ENCODE measurements at places on chromosomes 6 and 20.

- DNase-seq: no peak
Measured at GRCh38 chr20:57711826-57712225, 2.0 kb upstream of the PMEPA1 start.

- no peak for DNase-seq
Measured at GRCh38 chr20:61082720-61083119, 169.3 kb upstream of the CDH4 start.

- DNase-seq: no peak
Measured at GRCh38 chr6:17388365-17388764, 5.0 kb upstream of the CAP2 start.

GRCh38 chr20:32487381-32487780, 97.8 kb downstream of the NOL4L start:
- no peak for DNase-seq

DNA sequence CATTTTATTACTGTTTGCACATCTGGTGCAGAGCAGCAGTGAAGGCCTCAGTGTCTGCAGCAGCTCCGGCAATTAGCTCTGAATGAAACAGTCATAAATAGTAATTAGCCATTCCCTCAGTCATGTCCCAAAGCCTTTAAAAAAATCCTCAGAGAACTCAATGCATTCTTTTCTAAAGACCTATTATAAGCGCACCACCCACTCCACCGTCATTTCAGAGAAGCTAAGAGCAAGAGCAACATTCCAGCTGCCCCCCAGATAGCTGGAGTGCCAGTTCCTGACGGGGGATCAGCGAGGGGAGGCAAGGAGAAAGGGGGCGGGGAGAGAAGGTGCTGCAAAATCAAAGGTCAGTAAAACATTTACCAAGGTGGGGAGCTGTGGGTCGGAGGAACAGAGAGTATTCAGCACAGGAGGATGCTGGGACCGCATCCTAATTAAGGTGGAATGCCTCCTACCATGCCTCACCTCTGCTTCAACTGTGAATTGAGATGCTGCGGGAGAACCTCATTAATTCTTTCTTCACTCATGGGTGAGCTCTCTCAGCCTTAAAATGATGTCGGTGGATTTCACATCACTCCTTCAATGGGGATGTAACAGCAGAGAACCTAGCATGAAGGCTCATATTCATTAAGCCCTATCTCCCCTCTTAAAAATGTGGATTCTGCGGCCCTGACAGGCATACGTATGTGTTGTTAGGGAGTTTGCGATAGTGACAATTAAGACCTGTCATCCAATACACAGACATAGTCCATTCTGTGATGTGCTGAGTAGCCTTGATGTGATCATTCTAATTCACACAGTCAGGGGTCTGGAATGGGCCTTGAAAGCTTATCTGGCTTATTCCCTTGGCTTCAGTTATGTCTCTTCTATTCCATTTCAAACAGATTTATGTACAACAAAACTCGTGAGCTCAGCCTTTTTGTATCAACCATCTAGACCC, 469.5 kb upstream of the NRSN1 start:
- no peak for DNase-seq

DNA sequence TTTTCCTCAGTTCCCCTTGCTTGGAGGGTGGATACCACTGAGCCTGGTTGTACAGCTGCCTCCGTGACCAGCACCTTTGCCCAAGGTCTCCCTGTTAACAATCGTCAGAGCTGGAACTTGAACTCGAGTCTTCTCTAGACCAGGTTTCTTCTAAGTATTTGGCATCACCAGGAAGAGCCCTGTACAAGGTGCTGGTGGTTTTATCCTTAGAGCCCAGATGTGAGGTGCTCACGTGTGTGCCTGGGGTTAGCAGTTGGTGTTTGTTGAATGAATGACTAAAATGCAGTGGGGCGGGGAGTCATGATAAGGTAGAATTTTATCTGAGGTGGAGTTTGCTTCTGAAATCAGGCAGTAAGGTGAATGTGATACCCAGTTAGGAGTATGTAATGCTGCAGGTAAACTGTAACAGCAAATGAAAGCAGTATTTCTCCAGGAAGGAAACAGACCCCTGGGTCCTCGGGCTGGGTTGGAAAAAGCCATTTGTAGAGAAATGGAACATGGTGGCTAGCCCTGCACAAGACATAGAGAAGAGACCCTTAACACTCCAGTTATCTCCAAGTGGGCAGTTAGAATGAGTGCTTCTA, 3.1 kb downstream of the DNAJC5 start:
- no peak for DNase-seq

DNA sequence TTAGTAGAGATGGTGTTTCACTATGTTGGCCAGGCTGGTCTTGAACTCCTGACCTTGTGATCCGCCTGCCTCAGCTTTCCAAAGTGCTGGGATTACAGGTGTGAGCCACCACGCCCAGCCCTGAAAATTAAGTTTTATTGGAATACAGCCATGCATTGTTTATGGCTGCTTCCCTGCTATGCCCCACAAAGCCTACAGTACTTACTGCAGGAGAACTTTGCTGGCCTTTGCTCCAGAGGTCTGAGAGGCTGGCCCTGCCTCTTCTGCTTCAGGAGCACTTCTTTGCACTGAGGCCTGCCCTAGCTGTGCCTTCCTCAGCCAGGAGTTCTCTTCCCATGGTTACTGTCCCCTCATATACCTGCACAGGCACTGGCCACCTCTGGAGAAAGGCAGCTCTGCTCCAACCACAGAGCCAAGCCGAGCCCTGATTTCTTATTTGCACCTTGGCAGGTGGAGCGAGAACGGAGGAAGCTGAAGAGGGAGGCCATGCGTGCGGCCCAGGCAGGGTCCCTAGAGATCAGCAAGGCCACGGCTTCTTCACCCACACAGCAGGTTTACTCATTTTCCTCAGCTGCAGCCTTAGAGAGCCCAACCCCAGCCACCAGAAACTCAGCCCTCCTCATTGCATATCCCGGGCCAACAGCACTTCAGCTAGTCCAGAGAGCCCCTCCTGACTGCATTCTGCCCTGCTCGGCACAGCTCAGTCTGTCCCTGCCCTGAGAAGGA, 20.8 kb downstream of the C20orf173 start:
- DNase-seq: no peak

- DNase-seq: no peak
Measured at GRCh38 chr6:101482606-101483005, 89.1 kb downstream of the GRIK2 start.

DNA sequence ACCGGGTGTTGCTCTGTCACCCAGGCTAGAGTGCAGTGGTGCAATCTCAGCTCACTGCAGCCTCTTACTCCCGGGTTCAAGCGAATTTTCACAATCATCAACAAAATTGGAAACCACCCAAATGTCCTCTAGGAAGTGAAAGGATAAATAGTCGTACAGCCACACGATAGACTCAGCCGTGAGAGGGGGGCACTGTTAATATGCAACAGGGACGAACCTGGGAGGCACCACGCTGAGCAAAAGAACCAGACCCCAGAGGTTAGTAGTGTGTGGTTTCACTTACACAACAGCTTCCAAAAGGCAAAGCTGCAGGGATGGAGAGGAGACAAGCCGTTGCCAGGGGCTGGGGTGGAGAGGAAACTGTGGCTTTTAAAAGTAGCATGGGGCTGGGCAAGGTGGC, 30.1 kb upstream of the NTSR1 start:
- DNase-seq: no peak

DNA sequence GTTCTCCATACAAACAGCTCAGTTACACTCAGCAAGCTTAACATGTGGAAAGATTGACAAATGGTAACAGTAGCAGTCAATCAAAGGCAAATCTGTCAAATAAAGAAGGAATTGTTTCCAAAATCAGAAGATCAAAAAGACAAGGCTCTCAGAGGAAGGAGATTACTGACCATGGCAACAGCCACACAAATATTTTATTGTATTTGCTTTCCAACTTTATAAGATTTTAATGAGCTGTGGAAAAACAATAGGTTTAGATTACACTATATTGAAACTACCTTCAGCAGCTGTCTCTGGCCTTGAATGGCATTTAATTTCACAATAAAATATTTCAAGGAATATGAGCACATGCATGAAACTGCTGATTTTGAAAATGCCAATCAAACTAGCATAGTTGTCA, 1143.9 kb upstream of the GJE1 start:
- DNase-seq: no peak

GRCh38 chr6:103002282-103002681, 1608.8 kb downstream of the GRIK2 start:
- peak; percentile 0 for DNase-seq

DNA sequence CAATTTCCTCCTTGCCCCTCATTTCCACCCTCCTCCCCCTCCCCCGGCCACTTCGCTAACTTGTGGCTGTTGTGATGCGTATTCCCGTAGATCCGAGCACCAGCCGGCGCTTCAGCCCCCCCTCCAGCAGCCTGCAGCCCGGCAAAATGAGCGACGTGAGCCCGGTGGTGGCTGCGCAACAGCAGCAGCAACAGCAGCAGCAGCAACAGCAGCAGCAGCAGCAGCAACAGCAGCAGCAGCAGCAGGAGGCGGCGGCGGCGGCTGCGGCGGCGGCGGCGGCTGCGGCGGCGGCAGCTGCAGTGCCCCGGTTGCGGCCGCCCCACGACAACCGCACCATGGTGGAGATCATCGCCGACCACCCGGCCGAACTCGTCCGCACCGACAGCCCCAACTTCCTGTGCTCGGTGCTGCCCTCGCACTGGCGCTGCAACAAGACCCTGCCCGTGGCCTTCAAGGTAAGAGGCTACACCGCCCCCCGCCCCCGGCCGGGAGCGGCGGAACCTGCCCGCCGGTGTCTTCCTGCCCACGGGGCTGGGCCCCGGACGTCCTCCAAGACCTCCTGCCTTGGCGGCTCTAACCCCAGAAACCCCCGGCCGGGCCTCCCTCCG, 44.9 kb upstream of the SUPT3H start:
- DNase-seq: peak; percentile 76

All from activated CD4-positive, alpha-beta T cell treated with anti-CD3 and anti-CD28 coated beads, Interleukin-2, Interleukin-6, amounts not matched to agents 100 ng/mL and 50 ng/mL, durations not matched to agents 16 hours and 8 hours (primary cell).